Activated naive CD4-positive, alpha-beta T cell treated with anti-CD3 and anti-CD28 coated beads, Interleukin-2, amount 50 U/mL, for 72 hours (primary cell): ENCODE measurements at places on chromosomes 13 and 19.

- DNase-seq: no peak
Measured at GRCh38 chr13:98648686-98649085, 71.8 kb upstream of the STK24 start.

DNA sequence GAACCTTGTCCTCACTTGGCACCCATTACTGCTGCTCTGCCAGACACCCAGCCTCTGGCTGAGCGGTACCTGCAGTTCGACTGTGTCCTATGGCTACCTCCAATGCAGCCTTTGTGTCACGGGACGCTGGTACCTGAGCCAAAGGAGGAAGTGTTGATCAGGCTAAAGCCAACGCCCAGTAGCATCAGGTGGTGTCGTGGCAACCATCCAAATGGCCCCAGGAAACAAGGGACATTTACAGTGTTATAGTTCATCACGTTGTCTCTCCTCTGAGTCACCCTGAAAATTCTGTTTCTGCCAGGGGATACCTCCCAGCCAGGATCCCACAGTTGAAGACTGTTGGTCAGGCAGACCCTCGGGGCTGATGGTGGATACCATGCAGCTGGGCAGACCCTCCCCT, 10.1 kb downstream of the RHPN2 start:
- no peak for DNase-seq

- no peak for DNase-seq
Measured at GRCh38 chr13:47252627-47253026, 355.8 kb upstream of the HTR2A start.

DNA sequence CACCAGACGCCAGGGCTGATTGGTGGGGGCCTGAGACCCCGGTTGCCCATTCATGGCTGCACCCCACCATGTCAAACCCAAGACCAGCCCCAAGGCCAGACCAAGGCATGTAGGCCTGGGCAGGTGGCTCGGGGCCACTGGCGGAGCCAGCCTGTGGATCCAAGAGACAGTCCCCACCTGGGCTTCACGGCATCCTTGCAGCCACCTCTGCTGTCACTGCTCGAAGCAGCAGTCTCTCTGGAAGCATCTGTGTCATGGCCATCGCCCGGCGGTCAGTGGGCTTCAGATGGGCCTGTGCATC, 3.8 kb upstream of the TEKTIP1 start:
- DNase-seq: no peak

DNA sequence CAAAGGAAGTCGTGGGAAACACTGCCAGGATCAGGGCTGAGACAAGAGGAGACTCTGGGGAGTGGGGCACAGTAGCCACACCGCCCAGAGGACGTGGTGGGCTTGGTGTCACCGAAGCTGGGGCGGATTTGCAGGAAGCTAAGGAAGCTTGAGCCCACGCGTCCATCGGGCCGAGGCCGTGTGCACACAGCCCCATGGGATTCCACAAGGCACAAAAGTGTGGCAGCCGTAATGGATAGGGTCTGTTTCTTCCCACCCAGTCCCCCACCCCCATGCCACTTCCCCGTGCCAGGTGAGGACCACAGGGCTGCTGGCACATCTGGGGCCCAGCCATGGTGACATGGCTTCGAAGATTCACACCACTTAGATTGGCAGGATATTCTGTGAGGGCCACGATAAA, 153.2 kb upstream of the SPACA7 start:
- DNase-seq: no peak

GRCh38 chr13:89923736-89924135, 1423.8 kb upstream of the MIR17HG start:
- no peak for DNase-seq

GRCh38 chr19:46409191-46409590, 4.2 kb downstream of the CCDC8 start:
- no peak for DNase-seq

DNA sequence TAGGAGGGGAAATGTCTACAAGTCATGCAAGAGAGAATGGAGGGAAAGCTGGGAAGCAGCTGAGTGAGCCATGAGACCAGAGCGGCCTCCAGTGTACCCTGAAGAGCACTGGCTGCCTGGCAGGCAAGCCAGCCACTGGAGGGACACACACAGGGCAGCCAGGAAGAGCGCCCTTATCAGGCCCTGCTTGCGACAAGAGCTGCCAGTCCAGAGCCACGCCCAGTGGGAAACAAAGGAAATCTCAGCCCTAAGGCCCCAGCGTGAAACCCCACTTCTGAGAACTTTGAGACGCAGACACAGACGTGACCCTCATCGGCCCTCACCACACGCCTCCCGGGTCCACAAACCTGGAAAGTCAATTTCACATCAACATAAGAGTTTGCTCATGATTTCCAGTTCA, 105.0 kb downstream of the STK24 start:
- no peak for DNase-seq

DNA sequence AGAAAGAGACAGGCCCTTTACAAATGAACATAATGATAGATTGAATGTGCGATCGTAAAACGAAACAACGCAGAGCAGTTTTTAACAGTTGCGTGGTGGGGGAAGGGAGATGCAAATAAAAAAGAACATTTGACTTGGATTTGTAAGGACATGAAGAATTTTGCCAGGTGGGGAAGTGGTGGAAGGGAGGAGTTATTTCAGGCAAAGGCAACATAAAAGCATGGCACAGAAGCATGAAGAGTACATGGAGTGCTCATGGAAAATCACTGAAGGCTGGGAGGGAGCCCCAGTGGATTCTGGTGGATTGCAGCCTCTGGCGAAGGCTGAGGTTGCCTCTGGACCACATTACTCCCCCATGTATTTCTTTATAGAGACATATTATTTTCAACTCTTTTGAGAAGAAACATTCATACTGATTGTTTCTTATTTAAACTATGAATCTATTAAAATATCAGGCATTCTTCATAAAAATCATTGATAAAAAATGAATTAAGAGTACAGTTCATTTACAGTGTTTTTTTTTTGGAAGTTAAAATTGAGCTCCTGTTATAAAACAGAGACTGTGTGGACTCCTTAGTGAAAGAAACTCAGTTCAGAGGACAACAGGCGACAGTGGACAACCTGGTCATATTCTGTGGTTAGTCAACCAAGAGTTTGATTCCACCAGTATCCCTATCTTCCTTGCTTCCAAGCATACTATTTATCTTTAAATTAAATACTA, 57.5 kb downstream of the STARD13 start:
- no peak for DNase-seq

- DNase-seq: no peak
Measured at GRCh38 chr13:48679941-48680680, 26.4 kb downstream of the CYSLTR2 start.

- DNase-seq: no peak
Measured at GRCh38 chr13:51041126-51041525, 69.9 kb downstream of the C13orf42 start.

GRCh38 chr13:48234566-48235340, 1.7 kb downstream of the ITM2B start:
- DNase-seq: no peak

DNA sequence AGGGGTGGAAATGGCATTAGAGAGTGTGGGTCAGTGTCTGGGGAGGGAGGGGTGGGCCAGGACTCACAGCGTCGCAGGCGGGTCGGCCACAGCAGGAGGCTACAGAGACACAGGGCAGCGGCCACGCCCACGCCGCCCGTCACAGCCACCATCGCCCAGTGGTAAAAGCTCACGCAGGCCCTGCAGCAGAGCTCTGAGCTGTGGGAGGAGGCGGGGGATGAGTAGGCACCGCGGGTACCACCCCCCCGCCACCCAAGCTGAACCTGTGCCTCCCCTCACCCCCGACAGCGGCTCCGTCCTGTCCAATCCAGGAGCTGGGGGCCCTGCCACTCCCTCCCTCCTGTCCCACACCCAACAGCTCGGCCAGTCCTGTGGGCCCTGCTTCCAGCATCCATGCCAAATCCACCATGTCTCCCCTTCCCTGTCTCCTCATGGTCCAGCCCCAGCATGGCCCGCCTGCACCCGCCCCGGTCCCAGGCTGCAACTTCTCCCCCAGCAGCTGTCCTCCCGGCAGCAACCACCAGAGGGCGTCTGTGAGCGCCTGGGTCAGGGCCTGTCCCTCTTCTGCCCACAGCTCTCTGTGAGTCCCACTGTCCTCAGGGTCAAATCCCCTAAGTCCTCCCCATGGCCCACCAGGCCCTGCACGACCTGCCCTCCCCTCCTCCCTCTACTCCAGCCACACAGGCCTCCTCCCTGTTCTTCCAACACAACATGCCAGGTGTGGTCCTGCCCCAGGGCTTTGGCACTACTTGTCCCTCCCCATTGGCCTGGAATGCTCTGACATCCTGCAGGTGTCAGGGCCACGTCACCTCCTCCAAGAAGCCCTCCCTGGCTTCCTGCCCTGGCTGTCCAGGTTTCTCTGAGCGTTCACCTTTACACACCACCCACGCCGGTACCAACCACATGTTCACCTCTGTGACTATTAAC, 6.0 kb downstream of the TEKTIP1 start:
- peak; percentile 83 for DNase-seq

DNA sequence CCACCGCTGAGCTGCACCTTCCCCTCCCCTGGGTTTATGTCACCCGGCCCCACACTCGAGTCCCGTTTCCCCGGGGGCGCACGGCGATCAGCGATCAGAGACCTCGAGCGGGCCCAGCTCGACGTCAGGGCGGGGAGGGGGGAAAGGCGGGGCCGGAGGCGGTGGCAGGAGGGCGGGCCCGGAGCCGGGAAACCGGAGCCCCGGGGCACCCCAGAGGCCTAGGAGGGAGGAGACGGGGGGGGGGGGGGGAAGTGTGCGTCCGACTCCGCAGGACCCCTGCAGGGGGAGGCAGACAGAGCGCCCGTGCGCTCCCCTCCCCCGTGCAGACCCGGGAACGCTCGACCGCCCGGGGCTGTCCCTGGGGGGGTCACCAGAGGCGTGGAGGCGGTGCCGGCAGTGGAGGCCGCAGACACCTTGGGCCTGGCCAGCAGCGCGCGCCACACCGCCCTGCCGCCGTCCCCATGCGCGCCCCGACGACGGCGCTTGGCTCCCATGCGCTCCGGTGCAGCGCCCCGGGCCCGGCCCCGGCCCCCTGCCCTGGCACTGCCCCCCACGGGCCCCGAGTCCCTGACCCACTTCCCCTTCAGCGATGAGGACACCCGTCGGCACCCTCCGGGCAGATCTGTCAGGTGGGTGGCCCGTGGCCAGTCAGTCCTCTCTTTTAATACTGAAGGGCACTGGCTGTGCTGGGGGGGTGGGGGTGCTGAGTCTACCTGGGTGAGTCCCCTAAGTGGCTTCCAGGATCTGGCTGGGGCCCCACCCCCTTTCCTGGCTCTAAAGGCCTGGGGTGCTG, 11.8 kb downstream of the PDE4A start:
- no peak for DNase-seq

DNA sequence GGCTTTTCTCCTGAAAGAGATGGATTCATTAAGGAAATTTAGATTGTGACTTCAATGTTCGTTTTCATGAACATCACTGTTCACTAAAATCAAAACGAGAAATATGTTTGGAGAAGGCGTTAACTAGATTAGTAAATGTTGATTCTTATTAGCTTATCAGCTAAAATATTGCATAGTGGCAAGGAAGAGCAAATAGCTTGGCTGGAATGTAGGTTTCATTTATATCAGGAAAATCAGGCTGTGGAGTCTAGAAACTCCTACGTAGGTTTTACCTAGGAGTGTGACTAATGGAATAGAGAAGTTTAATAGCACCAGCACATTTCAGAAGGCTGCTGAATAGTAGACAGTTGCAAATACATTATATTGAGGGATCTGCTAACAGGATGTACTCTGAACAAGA, 344.9 kb downstream of the LIG4 start:
- no peak for DNase-seq

GRCh38 chr19:58544591-58545285, 874 bp downstream of the TRIM28 start:
- no peak for DNase-seq

- no peak for DNase-seq
Measured at GRCh38 chr13:30116379-30116778, 191.0 kb downstream of the KATNAL1 start.

DNA sequence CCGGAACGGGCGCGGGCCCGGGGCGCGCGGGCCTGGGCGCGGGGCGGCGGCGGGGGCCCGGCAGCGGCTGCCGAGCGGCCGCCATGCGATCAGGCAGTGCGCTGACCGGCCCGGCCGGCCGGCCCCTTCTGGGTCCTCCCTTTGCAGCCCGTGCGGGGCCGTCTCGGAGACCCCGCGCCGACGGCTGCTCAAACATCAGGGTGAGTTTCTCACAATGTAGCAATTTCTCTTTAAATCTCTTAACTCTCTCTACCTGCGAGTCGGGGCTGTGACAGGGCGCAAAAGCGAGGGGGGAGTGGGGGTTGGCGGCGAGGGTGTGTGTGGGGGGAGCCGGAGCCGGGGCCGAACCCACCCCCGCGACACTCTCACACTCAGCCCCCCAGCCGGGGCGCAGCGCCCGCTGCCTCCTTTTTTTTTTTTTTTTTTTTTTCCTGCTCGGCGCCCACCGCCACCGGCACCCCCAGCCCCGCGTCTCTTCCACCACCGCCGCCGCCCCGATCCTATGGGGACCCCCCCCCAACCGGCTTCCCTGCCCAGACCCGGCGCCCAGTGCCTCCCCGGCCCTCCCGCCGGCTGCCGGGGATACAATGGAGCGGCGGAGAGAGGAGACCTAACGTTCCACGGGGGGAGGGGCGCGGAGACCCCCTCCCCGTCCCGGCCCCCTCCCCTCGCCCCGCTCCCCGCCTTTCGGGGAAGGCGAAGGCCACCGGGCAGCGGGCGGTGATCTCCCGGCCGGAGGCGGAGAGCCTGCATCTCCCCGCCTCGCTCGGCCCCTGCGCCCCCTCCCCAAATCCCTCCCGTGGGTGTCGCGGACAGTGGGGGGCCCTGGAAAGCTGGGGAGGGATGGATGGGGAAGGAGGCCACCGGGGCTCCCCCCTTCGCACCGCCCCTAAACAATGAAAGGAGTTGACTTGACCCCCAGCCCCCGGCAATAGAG, at the start of gene BICRA:
Gene BICRA (plus strand): TSS at position 166 of the 937 bp plus-strand sequence. CDS start 64,441 bp downstream, outside the sequence.
- DNase-seq: peak; percentile 75

GRCh38 chr13:105997581-105998550, 537.6 kb downstream of the EFNB2 start:
- DNase-seq: no peak

GRCh38 chr13:75299913-75300862, 181.8 kb downstream of the TBC1D4 start:
- DNase-seq: no peak

- DNase-seq: no peak
Measured at GRCh38 chr13:40652588-40652940, 13.9 kb downstream of the FOXO1 start.

DNA sequence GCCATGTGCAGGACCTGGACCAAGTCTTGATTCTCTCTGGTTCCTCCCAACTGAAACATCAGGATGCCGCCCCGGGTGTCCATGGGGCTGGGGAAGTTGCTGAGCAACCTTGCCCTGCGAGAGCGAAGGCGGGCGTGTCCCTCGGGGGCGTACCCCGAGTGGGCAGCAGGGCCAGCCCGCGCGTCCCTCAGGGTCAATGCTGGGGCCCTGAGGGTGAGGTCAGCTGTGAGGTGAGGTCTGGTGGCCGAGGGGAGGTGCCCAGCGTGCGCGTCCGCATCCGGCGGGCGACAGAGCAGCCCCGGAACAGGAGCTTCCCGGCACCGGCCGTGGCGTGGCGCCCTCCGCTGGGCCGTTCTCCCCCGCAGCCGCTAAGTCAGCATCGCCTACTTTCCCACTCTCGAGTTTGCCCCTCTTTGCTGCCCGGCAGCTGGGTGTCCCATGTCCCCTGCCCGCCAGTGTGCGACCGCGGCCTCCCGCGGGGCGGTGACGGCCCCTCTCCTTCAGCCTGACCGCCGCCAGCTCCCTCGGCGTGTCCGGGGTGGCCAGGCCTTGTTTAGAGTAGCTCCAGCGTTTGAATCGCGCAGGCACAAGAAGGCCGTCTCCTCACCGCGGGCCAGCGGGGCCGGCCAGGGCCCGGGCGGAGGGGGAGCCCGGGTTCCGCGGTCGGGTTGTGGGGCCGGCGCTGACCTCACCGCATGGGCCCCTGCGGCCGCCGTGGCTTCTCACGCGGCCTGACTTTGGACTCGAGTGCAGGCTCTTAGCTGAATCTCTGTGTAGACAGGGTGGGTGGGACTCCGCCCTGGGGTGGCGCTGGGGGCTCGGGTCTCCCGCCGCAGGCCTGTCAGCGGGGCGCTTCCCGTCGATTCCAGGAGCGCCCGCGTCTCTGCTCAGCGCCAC, 33.0 kb downstream of the GJA3 start:
- peak; percentile 74 for DNase-seq
